ENCODE measurements at places on chromosomes 12 and 14.

DNA sequence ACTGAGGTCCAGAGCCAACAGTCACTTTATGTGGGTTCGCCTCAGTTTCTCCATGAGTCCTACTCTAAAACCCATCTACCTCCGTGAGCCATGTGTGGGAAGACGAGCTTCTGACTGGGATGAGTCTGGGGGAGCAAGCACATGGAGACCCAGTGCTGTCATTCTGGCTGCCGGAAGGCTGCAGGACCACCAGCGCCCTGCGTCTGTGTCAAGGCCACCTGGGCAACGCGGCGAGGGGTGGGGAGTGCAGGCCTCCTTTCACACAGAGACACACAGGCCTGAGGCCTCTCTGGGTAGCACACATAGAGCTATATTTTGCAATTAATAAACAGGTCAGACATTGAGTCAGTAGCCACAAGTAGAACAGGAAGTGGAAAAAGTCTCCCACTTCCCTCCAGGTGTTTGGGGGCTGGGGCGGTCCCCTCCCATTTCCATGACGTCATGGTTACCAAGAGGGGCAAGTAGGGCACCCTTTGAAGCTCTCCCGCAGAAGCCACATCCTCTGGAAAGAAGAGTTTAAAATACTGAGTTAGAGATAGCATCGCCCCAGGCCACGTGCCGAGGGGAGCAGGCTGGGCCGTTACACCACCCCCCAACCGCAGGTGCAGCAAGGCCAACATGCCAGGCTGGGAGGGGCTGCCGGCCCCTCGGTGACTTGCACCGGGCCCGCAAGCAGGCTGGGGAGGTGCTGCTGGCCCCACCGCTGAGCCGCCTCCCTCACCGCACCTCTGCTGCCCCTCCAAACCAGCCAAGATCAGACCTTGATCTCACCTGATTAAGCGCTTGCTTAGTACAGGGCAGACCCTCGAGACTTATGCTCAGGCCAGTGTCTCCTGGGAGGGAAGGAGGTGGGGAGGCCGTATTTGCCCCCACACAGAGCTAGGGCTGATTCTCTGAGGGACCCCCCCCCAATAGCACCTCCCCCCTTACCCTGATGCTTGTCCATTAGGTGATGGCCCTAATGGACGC, 32.7 kb downstream of the DAD1 start:
- no peak for DNase-seq

- no peak for DNase-seq
Measured at GRCh38 chr12:71124835-71125460, 32.9 kb downstream of the TSPAN8 start.

DNA sequence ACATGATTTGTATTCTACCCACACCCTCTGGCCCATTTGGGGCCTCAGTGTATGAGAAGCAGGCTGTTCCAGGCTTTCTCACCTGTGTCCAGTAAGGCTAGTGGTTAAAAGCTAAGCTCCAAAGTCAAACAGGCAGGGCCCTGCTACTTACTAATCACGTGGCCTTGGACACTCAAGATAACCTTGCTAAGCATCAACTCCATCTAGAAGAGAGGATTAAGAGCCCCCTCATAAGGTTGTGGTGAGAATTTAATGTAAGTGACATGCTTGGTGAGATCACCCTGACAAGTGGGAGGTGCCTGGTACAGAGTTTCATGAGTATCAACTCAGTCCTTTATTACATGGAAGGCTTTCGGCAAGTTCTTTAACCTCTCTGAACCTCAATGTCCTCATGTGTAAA, 17.8 kb downstream of the ACSM4 start:
- DNase-seq = no peak

GRCh38 chr14:95227279-95227860, 70.0 kb upstream of the DICER1 start:
- DNase-seq = no peak

DNA sequence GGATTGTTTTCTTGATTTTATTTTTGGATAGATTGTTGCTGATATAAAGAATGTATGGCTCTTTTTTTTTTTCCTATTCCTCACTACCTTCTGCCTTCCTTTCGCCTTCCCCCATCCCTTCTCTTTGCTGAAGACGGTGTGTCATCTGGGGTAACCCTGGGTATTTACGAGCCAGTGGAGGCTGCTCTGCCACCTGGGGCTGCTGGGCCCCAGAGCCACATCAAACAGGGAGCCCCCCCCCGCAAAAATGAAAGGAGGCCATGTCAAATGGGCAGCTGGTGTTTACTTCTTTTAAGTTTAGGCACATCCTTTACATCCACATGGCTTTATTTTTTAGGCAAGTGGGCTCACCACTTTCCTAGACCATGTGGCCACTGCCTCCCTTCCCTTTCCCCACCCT, 25.4 kb downstream of the CHST11 start:
- DNase-seq = no peak

GRCh38 chr12:95787274-95787818, 3.2 kb downstream of the NTN4 start:
- no peak for DNase-seq

DNA sequence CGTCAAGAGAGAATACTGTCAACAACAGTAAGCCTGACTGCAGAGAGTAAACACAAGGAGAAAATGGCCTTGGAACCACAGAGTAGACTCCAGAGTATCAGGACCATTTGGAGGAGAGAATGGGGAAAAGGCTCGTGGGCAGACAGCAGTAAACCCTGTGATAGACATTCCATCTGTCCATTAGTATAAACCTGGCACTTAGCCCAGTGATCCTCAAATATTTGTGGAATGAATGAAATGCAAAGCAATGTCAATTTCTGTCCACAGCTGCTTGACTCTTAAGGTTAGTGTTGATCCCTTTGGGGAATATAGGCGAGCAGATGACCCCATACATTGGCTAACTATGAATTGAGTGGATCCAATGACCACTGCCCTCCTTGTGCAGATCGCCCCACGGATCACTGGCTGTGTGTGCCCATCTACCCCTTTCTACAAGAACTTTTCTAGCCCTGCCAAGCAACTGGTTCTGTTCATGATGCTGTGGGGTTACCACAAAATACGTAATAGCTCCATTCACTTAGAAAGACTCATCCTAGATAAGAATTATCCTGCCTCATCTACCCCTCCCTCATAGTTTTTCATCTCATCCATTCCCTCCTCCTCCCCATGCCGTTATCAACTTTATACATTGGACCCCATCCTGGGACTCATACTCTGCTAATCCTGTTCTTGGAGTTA, 846.8 kb downstream of the NRXN3 start:
- DNase-seq = peak; percentile 58

GRCh38 chr12:89064151-89064550, 288.1 kb downstream of the DUSP6 start:
- DNase-seq = no peak

GRCh38 chr12:43891856-43892574, 56.1 kb downstream of the TMEM117 start:
- DNase-seq = peak; percentile 54

DNA sequence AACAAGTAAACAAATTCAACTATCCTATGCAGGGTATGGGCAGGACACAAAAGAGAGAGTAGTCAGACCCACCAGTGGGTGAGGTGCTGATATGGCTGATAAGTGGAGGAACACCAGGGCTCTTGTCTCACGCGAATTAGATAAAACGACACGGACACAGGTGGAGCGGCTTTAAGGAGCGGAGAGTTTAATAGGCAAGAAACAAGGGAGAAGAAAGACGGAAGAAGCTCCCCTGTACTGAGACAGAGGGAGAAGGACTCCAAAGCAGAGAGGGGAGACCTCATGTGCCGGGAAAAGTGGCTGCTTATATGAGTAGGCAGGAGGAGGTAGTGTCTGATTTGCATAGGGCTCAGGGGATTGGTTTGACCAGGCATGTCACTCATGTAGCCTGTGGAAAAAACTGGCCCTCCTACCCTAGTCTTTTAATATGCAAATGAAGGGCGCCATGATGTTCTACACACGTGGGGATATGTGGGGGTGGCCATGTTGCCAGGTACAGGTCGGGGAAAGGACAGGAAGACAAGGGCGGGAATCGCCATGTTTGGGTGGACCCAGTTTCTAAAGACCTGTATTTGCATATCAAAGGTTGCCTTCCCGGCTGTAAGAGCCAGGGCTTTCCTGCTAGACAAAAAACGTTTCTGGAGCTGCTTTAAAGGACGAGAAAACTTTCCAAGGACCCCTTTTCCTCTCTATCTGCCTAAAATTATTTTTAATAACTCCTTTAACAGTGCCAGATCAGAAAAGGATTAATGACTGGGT, 28.8 kb downstream of the RPGRIP1 start:
- DNase-seq = peak; percentile 90

DNA sequence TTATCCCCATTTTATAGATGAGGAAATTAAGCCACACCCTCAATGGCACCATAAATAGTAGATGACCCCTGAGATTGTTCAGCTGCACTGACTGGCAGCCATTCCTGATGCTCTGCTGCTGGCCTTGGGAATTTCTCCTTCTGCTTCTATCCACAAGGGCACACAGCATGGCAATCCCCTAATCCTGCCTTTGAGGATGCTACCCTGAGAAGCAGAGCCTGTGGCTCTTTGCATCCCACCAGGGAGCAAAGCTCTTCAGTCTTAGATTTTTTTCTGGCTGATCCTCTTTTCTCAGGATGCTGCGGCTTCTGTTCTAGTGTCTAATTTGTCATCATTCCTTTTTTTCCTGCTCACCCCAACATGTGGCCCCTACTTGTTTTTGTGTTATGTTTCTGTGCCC, 114.8 kb downstream of the TMX1 start:
- DNase-seq = no peak

- no peak for DNase-seq
Measured at GRCh38 chr12:50403001-50403440, 2.3 kb downstream of the LARP4 start.

Measured in retinal pigment epithelial cell (primary cell).